HL-60 (cell line): ENCODE measurements at places on chromosomes 13 and 19.
A peak's percentile ranks its signal among the peaks of the same experiment; 100 is the strongest.

DNA sequence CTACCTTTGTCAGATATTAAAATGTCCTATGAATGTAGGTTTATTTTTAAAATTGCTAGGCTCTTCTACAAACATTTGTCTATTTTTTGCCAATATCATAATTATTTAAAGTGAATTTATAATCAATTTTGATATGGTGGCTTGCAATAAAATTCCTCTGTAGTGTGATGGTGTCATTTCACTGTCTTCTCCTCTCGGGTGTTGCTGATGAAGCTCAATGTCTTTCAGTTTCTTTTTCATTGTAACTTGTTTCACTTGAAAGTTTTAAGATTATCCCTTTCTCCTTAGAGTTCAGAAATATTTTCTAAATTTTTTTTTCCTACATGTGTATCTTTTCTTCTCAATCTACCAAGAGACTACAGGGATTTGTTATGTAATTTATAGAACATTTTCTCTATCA, 267.1 kb upstream of the EDNRB start:
- no peak for DNase-seq

- DNase-seq = no peak
Measured at GRCh38 chr13:59458908-59459579, 704.7 kb downstream of the DIAPH3 start.

GRCh38 chr13:50484472-50485113, 358.9 kb downstream of the DLEU7 start:
- no peak for DNase-seq

DNA sequence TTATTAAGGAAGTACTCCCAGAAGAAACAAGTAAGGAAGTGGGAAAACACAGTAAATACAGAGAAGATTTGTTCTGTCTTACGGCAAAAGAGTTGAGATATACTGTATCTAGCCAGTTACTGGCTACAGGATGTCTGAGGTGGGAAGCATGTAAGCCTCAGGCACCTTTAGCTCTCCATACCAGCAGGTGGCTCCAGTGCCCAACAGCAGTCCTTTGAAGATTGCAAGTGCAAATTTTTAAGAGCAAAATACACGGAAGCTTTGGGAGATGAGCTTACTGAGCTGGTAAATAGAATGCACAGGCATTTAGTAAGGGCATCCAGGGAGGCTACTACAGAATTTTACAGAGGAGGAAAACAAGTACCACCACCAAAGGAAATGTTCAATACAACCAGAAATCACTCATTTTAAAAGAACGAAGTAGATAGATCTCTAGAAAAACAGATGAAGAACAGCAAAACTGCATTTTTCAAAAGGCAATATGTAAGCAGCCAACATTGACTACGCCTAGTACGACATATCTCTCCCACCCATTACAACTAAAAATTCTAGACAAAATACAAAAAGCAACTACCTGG, 57.9 kb upstream of the VSTM2B start:
- no peak for DNase-seq

GRCh38 chr13:89878904-89879303, 1468.6 kb upstream of the MIR17HG start:
- DNase-seq = no peak

- DNase-seq = peak; percentile 74
Measured at GRCh38 chr19:10503002-10503789, at the start of gene KEAP1. Gene KEAP1, minus strand, starts transcription at chr19:10503356. Its CDS starts 3,323 bp downstream, at chr19:10500033.

DNA sequence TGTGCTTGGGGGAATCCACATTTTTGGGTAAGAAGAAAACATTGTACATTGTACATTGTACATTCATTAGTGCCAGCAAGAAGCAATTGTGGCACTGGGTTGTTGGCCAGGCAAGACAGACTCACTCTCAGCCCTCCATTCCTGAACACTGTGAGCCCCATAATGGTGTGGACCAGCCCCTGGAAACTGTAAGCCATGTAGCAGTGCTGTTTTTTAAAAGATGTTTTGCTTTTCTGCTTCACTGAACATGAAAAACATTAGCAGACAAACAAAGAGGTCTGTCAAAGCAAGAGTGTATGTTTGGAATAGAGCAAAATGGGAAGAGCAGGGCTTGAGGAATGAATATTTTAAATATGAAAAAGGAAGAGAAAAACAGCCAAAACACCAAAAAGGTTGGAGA, 39.1 kb upstream of the IL17D start:
- DNase-seq = no peak
